ENCODE measurements at places on chromosomes 3 and 15. TPM values are rescaled to one million over a fixed set of nuclear protein-coding genes. Genes with fewer than 3 reads are reported as not detected.

GRAMD2A gene
- 0.32 TPM for polyA plus RNA-seq

FAM3D gene
- polyA plus RNA-seq, result not detected

ATP13A3 gene
- polyA plus RNA-seq, result 132 TPM

TTLL13 gene
- 0.07 TPM for polyA plus RNA-seq

SEMA3F gene
- 14.7 TPM for polyA plus RNA-seq

ECE2 gene
- polyA plus RNA-seq, result not detected

MEX3B gene
- polyA plus RNA-seq, result 6.3 TPM

RYK gene
- polyA plus RNA-seq, result 67.6 TPM

STOML1 gene
- 7.3 TPM for polyA plus RNA-seq

MKRN3 gene
- polyA plus RNA-seq, result 1.2 TPM

FBXW12 gene
- not detected for polyA plus RNA-seq

THAP10 gene
- polyA plus RNA-seq, result 2.7 TPM

PLS1 gene
- 1.1 TPM for polyA plus RNA-seq

ZNF80 gene
- polyA plus RNA-seq, result not detected

CNOT10 gene
- 19.2 TPM for polyA plus RNA-seq

DENND4A gene
- polyA plus RNA-seq, result 19.1 TPM

C3orf49 gene
- polyA plus RNA-seq, result not detected

OIP5 gene
- 2.9 TPM for polyA plus RNA-seq

ALG3 gene
- polyA plus RNA-seq, result 44.5 TPM

MBD4 gene
- 26.2 TPM for polyA plus RNA-seq

TIGIT gene
- polyA plus RNA-seq, result not detected

VEPH1 gene
- 36.4 TPM for polyA plus RNA-seq

PBRM1 gene
- polyA plus RNA-seq, result 40.6 TPM

RTP3 gene
- 0.06 TPM for polyA plus RNA-seq

DNAJA4 gene
- polyA plus RNA-seq, result 2.5 TPM

SLC2A2 gene
- not detected for polyA plus RNA-seq

LRRC49 gene
- 22.9 TPM for polyA plus RNA-seq

GDPGP1 gene
- 2.8 TPM for polyA plus RNA-seq

MESP1 gene
- 0.30 TPM for polyA plus RNA-seq

ABTB1 gene
- polyA plus RNA-seq, result 19.5 TPM

KIF7 gene
- 4.8 TPM for polyA plus RNA-seq

RHOA gene
- 505 TPM for polyA plus RNA-seq

LYZL4 gene
- not detected for polyA plus RNA-seq

SLC51A gene
- not detected for polyA plus RNA-seq

MUSTN1 gene
- not detected for polyA plus RNA-seq

LMOD3 gene
- polyA plus RNA-seq, result not detected

HOMER2 gene
- 0.61 TPM for polyA plus RNA-seq

GABRA5 gene
- 3.6 TPM for polyA plus RNA-seq

RAD51 gene
- polyA plus RNA-seq, result 5.1 TPM

NDN gene
- 57.3 TPM for polyA plus RNA-seq

CDHR4 gene
- polyA plus RNA-seq, result 0.09 TPM

MYL3 gene
- not detected for polyA plus RNA-seq

GOLGA6L10 gene
- polyA plus RNA-seq, result 0.99 TPM

FRMD5 gene
- 5.2 TPM for polyA plus RNA-seq

LDHAL6B gene
- polyA plus RNA-seq, result not detected

IMPG2 gene
- 0.19 TPM for polyA plus RNA-seq
